ENCODE measurements at places on chromosomes 11 and 22.
A peak's percentile ranks its signal among the peaks of the same experiment; 100 is the strongest.

- DNase-seq = no peak
These were observed 104.6 kb downstream of the SIK3 start for GRCh38 chr11:116993599-116993998.

DNA sequence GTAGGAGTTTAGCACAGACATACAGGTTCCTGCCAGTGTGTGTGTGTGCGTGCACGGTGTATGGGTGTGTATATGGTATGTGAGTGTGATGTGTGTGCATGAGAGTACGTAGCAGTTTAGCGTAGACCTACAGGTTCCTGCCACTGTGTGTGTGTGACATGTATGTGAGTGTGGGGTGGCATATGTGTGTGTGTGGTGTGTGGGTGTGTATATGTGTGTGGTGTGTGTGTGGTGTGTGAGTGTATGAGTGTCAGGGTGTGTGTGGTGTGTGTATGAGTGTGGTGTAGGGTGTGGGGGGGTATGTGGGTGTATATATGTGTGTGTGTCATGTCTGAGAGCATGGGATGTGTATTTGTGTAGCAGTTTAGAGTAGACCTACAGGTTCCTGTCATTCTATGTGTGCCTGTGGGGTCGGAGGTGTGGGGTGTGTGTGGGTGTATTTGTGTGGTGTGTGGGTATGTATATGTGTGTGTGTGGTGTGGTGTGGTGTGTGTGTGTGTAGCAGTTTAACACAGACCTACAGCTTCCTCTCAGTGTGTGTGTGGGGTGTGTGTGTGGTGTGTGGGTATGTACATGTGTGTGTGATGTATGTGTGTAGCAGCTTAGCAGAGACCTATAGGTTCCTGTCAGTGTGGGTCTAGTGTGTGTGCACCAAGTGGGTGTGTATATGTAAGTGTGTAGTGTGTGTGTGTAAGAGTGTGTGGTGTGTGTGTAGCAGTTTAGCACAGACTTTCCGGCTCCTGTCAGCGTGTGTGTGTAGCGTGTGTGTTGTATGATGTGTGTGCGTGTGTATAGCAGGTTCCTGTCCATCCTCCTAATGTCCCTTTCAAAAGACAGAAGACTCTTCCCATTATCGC lies 31.8 kb upstream of the TBCEL start:
- no peak for DNase-seq

GRCh38 chr22:36968249-36968964 lies 50.8 kb downstream of the TST start:
- no peak for DNase-seq

DNA sequence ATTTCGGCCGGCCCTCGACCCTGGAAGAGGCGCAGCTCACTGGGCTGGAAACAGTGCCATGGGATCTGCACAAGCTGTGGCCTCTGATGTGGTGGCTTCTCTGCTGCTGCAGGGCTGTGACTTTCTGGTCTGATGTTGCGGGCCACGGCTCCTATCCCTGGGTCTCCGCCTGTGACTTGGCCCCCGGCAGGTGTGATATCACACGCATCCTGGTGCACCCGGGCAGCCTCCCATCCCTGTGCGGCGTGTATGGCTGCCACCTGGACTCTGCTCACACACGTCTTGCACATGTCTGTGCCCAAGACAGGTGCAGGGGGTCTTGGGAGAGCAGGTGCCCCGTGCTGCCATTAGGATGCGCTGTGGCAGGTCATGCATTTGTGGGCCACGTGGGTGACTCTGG lies 31.1 kb downstream of the GRAMD4 start:
- DNase-seq = no peak

GRCh38 chr11:797296-798092 lies 587 bp downstream of the SLC25A22 start:
- peak; percentile 60 for DNase-seq

DNA sequence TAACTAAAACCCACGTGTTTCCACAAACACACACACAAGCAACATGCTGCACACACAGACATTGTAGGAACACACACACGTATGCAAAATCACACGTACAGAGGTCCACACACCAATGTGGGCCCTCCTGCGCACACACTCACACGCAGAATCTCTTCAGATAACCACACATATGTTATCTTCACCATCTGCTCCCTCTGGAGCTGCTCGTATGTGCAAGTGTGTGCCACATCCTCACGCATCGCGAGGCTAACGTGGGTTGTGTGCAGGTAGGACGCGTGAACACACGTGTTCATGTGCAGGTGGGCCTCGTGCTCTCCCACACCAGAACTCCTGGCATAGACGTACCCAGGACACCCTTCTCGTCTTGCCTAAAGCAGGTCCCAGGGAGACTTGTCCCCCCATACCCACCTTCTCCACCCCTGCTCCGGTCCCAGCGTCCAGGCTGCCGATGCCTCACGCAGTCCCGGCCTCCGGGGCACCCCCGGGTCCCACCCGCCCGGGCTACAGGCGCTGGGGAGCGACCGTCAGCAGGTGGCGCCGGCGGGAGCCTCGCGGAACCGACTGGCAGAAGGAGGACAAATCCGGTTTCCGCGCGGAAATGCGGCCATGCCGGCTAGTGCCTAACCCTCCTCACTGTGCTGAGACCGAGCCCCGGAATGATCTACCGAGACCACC lies 10.3 kb upstream of the IGSF9B start:
- no peak for DNase-seq

- no peak for DNase-seq
These were observed 1454.7 kb downstream of the FAM181B start for GRCh38 chr11:81278991-81279390.

GRCh38 chr22:30210235-30210909 lies 36.2 kb downstream of the LIF start:
- peak; percentile 94 for DNase-seq

DNA sequence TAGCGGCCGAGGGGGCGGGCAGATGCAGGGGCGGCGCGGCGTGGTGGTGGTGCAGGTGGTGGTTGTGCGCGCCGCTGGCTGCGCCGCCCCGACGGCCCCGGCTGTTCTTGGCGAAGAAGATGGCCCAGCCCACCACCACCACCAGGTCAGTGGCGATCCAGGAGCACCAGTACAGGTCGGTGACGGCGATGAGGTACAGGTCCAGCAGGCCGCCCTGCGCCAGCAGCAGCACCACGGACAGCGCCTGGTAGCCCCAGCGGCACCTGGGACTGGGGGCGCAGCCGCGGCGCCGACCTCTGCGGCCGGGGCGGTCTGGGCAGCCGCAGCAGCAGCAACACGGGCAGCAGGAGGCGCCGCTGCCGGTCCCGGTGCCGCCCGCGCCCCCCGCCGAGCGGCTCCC lies 879 bp downstream of the TMEM121B start:
- DNase-seq = no peak

GRCh38 chr11:72584293-72584938 lies 89.8 kb downstream of the PDE2A start:
- DNase-seq = no peak

DNA sequence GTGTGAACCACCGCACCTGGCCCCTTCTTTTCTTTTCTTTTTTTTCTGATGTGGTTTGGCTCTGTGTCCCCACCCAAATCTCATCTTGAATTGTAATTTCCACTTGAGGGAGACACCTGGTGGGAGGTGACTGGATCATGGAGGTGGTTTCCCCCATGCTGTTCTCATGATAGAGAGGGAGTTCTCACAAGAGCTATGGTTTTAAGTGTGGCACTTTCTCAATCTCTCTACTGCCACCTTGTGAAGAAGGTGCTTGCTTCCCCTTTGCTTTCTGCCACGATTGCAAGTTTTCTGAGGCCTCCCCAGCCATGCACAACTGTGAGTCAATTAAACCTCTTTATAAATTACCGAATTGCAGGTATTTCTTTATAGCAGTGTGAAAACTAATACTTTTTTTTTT lies 4.9 kb upstream of the TCN2 start:
- DNase-seq = peak; percentile 44

GRCh38 chr11:46243796-46244109 lies 33.7 kb upstream of the CREB3L1 start:
- DNase-seq = no peak

DNA sequence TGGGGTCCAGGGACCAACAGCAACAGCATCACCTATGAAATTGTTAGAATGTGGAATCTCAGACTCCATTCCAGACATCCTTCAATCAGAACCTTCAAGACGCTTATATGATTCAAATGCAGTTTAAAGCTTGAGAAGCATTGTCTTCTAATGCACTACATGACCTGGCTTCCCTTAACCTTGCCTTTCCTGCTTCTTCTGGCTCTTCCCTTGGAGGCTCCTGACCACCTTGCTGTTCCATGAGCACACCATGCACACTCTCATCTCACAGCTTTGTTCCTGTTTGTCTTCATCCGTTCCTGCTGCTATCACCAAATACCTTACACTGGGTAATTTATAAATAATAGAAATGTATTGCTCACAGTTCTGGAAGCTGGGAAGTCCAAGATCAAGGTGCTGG lies 26.1 kb downstream of the ZC3H12C start:
- DNase-seq = no peak

- DNase-seq = no peak
These were observed 296.4 kb downstream of the ETS1 start for GRCh38 chr11:128291007-128291406.

DNA sequence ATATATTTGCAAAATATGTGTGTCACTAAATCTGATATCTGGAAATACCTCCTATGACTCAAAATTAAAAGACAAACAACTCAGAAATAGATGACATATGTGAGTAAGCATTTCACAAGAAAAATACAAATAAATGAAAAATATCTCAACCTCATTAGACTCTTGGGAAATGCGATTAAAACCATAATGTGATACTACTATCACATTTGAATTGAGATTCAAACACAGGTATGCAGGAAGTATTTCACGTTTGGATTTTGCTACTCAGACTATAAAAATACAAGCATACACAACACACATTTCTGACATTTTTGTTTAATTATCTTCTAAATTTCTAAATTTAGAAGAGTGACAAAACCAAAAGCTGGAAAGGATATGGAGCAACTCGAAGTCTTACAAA lies 811.9 kb upstream of the LRRC4C start:
- DNase-seq = no peak

DNA sequence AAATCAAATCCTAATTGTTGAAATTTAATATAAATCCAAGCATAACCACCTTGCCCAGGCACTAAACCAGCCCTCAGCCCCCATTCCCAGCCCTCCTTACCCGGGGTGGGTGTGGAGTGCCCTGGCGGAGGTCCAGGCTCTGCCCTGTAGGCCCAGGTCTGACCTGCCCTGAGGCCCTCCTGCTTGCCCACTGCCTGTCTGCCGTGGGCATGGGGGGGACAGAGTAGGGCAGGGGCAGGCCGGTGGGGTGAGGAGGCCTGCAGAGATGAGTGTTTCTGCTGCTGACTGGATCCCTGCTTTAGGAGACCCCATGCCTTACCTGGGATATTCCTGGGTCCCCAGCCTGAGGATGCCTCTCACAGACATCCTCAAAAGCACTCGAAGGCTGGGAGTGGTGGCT lies 3.6 kb upstream of the CHID1 start:
- no peak for DNase-seq

GRCh38 chr11:34143048-34143447 lies 37.6 kb downstream of the NAT10 start:
- no peak for DNase-seq

DNA sequence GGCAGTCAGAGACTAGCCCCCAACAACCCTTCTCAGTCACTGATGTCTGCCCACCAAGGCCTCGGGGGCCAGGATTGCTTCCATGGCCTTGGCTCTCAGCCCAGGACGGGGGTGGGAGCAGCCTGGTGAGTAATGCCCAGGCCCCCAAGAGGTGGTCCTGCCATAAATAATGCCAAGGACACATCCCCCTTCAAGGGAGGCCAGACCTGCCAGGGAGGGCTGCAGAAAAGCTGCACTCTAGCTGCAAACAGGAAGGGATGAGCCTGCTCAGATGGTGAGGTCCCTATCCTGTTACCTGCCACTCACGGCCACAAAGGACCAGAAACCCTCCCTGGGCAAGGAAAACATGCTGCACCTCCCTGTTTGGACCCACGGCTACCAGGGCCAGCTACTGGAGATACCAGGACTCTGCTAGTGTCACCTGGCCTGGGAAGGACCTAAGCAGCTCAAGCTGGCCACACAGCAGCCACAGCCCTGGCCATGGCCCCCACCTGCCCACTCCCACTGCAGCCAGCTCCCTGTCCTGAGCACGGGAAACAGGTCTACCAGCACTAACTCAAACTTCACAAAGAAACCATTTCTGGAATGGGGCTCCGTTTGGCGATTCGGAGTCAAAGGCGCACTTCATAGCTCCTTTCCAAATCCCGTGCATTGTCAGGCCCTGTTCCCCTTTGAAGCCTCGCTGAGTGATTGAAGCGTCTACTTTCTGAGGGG lies 12.1 kb downstream of the GNB1L start:
- DNase-seq = no peak

DNA sequence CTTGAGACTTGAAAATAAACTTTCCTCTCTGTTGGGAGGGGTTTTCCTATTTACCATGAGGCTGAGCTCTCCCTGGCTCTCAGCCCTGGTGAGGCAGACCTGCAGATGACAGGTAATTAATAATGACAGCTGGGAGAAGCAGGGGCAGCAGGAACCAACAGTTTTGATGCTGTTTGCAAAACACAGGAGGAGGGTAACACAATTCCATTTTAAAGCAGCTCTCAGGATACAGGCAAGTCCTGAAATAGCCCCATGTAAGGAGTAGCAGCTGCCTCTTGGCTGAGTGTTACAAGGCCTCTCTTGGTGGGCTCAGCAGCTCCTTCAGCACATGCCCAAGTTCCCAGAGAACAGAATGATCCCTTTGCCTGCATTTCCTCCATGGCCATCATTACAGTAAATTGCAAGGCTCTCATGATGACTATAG lies 13.3 kb downstream of the PARVA start:
- no peak for DNase-seq

DNA sequence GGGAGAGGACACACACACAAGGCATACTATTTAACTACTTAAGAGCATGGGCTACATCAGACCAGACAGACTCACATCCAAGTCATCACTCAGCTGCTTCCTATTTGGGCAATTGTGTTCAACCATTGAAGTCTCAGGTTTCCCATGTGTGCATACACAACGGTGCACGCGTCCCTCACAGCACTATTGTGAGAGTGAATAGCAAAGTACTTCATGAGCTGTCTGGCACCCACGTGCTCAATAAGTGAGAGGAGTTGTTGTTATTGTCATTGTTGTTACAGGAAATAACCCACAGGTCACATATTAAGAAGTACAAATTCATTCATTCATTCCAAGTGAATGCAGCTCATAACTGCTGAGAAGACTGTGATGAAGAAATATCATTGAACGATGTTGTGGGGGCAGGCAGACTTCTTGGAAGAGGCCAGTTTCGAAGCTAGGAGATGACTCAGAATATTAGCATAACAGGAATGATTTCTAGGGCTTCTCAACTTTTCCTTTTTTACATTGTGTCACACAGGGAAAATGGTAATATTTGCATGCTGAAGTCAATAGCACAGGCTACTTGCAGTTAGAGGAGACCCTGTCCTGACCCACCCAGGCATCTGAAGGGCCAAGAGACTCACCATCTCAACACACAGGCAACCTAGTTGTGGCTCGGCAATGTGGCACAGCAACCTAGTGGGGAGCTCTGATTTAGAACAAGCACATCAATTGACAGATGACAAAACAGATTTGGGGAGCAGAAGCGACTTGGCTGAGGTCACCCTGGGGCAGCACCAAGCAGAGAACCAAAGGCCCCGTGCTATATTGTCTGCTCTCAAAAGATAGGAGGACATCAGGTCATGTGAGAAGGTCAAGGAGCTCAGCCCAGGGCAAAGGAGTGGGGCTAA lies 606.0 kb downstream of the BUD13 start:
- no peak for DNase-seq
